ENCODE measurements at places on chromosomes 3 and 15.

- no peak for DNase-seq
Observed at GRCh38 chr3:153357436-153357835, 195.4 kb downstream of the RAP2B start.

DNA sequence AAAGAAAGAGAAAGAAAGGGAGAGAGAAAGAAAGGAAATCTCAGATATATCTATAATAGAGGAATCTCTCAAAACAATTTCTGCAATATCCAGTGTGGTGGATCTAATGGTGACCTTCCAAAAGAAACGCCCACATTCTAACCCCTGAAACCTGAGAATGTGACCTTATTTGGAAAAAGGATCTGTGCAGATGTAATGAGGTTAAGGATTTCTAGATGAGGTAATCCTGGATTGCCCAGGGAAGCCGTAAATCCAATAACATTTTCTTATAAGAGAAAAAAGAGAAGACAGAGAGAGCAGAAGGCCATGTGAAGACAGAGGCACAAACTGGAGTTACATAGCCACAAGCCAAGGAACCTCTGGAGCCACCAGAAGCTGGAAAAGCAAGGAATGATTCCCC is 307.6 kb downstream of the ZBTB20 start:
- no peak for DNase-seq

GRCh38 chr15:63059573-63060216 is 17.1 kb downstream of the TPM1 start:
- DNase-seq: no peak

- DNase-seq: no peak
Observed at GRCh38 chr3:42450567-42450966, 40.2 kb upstream of the LYZL4 start.

- DNase-seq: no peak
Observed at GRCh38 chr15:54564166-54564565, 585.9 kb downstream of the UNC13C start.

DNA sequence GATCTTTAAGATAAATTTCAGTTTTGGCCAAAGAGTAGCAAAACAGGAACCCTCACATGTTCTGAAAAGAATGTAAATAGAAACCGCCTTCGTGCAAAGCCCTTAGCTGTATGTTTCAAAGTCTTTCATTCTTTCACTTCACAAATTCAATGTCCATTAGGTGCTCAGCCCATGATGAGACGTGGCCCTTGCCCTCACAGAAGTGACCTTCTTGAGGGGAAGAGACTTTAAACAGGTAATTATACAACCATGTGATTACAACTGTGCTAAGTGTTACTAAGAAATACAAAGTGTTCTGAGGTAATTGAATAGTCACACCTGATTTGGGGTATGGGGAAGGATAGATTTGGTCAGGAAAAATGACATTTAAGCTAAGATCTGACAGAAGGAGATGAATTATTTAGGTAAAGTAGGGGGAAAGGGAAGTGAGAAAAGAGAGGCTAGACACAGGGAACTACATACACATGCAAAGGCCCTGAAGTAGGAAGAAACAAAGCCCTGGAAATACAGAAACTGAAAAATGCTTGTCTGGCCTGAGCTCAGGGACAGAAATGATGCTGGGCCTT is 19.6 kb downstream of the HSPBAP1 start:
- DNase-seq: no peak

DNA sequence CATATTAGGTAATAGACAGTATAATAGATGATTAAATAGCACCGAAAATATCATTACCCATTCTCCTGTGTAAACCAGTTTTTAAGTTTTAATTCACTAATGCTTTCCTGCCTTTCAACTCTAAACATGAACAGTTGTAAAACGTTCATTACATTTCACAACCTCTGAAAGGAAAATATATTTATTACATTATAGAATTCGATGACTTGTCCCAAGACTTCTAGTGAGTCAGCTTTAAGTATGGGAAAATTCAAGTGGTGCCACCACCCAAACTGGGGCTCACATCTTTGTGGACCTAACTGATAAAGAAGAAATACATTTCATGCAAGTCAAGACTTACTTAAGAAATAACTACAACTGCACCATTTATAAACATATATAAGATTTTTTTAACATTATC is 2.0 kb downstream of the TRIM59 start:
- no peak for DNase-seq

- DNase-seq: no peak
Observed at GRCh38 chr3:71247958-71248335, 335.6 kb downstream of the FOXP1 start.

DNA sequence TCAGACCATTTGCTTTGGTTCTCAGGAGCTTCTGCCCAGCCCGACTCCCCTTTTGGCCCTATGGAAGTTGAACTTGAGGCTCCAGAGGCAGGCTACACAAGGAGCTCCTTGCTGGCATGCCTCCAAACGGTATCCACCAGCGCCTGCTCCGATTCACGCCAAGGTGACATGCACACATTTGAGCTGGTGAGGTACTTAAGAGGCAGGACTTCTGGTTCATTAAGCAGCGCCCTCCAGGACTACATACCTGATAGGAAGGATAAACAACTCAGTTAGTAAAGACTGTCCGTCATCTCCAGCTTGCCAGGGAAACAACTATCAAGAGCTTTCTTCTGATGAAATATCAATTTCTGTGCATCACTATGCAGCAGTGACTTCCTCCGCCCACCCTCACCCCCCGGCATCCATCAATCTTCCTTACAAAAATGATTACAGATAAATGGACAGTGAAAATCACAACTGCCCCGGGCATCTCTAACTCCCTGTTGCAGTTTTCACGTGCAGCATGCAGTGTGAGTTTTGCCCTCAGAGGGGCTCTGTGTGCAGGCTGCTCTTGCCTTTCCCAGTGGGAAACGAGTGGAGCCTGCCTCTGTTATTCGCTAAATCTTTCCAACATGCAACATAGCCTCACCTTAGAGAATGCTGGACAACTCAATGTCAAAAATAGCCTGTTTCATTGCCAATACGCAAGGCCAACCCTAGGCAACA is 122.9 kb downstream of the ARRDC4 start:
- no peak for DNase-seq

DNA sequence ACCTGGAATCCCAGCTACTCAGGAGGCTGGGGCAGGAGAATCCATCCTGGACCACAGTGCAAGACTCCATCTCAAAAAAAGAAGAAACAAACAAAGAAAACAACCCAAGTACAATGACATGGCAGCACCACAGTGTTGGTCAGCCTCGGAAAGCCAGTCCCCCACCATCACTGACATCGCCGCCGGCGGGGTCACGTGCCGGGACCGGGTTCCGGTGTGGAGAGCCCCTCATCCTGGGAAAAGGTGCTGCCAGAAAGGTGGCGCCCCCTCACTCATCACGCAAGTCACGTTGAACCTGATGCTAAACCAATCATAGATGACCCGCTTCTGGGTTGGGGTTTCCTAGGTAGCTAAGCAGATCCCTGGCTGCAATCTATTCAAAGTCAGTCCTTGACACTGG is 17.8 kb downstream of the QRICH1 start:
- no peak for DNase-seq

GRCh38 chr15:42184296-42184695 is 23.8 kb downstream of the VPS39 start:
- DNase-seq: no peak

GRCh38 chr3:106707347-106707746 is 669.9 kb upstream of the CCDC54 start:
- no peak for DNase-seq

DNA sequence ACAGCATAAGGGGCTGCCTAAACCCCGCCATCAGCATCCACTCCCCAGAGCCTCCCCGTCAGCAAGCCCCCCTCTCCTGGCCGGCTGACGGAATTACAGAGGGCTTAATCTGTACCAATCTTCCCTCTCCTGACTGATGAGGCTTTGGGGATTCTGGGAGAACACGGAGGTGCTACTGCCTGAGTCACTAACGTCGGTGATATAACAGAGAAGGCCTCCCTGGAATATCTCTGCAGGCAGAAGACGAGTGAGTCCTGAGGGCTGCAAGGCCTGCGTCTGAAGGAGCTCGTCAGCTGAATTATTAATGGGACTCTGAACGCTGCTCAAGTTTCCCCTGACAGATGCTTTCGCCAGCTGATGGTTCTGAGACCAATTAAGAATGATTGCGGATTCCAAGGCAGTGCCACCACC is 147.7 kb downstream of the XXYLT1 start:
- no peak for DNase-seq

DNA sequence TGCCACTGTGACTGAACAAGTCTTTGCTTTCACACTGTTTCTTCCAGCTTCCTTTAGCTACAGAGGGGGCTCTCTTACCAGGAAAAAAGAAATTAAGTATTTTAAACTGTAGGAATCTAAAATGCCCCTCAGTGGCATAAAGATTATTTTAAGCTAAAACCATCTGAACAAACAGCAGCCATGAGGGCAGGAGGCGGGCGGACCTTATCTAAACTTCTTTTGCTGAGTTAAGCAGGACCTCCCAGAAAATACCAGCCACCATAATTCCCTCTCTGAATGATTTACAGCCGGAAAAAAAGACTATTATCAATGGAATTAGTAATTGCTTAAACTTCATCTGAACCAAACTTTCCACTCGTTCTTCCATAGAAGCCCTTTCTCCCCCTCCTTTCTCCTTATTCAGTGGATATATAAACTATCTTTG is 5.2 kb upstream of the TOPAZ1 start:
- no peak for DNase-seq

- no peak for DNase-seq
Observed at GRCh38 chr3:107993771-107994170, 97.1 kb downstream of the CD47 start.

DNA sequence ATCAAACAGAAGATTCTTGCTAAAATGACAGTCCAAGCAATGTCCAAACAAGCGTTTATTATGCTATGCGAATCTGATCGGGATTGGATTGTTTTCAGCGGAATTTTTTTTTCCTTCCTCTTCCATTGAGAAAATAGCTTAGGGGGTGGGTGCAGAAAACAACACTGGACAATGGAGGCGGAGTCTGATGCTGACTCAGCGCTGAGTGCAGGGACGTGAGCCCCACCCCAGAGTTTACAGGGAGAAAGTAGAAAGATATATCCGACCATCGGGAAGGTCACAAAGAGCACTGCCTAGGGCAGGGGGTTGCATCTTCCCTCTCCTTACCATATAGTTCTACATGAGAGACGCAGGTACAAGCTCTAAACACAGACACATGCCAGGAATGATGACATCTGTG is 117.0 kb downstream of the FOXP1 start:
- DNase-seq: no peak

GRCh38 chr3:81068546-81068945 is 692.9 kb downstream of the GBE1 start:
- no peak for DNase-seq

- DNase-seq: no peak
Observed at GRCh38 chr15:50828610-50829206, 63.2 kb upstream of the SPPL2A start.

DNA sequence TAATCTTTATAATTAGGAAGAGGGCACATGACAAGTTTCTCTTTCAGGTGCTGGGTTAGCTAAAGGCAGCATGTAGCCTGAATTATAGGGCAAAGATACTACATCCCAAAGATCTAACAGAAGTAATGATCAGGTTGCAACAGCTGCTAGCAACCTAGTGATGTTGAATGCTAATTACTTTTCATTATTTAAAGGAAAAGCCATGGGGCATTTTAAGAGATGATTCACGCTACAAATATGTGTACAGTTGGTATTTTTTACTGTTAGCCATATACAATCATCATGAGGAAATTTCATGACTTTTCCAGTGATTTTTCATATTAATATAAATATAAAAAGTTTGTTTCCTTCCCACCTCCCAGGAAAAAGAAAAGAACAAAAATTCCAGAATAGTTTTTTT is 43.0 kb downstream of the NEK10 start:
- DNase-seq: no peak

GRCh38 chr3:88032245-88032644 is 26.6 kb downstream of the CGGBP1 start:
- no peak for DNase-seq

DNA sequence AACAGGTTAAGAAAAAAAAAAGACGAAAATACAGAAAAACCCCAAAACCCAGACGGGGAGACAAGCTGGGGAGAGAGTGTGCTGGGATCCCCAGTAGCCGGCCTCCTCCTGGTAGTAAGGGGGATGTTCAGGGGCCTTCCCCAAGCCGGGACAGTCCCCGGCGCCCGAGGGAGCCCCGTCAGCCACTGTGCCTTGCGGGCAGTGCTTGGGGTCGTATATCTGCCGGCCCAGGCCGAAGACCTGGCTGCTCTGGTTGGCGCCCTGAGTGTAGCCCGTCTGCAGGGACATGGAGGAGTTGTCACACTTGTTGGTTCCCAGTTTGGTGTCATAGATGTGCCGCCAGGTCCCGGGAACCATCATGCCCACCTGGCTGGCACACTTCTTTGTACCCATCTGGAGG is 287.2 kb upstream of the GADL1 start:
- no peak for DNase-seq

- no peak for DNase-seq
Observed at GRCh38 chr15:32053719-32054118, 23.4 kb downstream of the CHRNA7 start.

DNA sequence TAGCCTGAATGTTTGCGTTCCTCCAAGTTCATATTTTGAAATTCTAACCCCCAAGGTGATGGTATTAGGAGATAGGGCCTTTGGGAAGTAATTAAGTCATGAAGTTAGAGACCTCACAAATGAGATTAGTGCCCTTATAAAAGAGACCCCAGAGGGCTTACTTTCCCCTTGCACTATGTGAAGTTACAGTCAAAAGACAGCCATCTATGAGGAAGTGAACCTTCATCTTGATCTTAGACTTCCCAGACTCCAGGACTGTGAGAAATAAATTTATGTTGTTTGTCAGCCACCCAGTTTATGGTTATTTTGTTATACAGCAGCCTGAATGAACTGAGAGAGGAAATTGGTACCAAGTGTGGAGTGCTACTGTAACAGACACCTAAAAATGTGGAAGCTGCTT is 74.4 kb downstream of the DAPK2 start:
- DNase-seq: no peak

GRCh38 chr3:113140876-113141275 is 70.5 kb upstream of the BOC start:
- no peak for DNase-seq
